MM.1S (cell line): ENCODE measurements at places on chromosomes 12 and 14.
A peak's percentile ranks its signal among the peaks of the same experiment; 100 is the strongest.

DNA sequence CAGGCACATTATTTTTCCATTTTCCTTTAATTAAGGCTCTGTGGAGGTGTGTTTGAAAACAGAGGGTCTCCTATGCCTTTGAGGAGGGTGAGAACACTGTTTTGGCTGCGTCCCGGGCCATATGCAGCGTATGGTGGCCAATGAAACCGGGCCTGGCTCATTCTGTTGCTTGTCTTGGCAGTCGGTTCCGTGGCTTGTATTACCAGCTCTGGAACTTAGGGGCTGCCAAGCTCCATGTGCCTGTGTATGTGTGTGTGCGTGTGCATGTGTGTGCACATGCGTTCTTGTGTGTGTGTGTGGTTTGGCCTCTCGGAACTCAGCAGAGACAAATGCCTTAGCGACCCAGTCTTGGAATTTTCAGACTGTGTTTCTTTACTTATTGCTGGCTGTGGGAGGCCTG lies 2.7 kb downstream of the JDP2 start:
- DNase-seq: no peak

GRCh38 chr14:49461529-49462401 lies 124.4 kb downstream of the RPS29 start:
- peak; percentile 64 for DNase-seq

DNA sequence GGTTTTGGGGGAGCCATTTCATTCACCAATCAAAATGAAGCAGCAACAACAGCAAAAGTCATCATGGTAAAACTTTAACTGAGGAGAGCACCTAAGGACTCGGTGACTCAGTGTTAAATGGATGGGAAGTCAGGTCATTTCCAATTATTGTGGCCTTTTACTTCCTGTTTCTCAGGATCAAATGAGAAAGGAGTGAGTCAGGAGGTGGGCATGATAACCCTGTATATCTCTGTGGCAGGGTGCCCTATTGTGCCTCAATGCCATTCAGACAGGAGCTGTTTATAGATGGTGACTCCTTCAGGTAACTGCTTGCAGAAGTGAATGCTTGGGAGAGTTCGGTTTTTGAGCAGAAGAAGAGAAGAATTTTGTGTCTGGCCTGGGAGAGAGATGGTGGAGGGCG lies 135.5 kb upstream of the CPM start:
- no peak for DNase-seq

DNA sequence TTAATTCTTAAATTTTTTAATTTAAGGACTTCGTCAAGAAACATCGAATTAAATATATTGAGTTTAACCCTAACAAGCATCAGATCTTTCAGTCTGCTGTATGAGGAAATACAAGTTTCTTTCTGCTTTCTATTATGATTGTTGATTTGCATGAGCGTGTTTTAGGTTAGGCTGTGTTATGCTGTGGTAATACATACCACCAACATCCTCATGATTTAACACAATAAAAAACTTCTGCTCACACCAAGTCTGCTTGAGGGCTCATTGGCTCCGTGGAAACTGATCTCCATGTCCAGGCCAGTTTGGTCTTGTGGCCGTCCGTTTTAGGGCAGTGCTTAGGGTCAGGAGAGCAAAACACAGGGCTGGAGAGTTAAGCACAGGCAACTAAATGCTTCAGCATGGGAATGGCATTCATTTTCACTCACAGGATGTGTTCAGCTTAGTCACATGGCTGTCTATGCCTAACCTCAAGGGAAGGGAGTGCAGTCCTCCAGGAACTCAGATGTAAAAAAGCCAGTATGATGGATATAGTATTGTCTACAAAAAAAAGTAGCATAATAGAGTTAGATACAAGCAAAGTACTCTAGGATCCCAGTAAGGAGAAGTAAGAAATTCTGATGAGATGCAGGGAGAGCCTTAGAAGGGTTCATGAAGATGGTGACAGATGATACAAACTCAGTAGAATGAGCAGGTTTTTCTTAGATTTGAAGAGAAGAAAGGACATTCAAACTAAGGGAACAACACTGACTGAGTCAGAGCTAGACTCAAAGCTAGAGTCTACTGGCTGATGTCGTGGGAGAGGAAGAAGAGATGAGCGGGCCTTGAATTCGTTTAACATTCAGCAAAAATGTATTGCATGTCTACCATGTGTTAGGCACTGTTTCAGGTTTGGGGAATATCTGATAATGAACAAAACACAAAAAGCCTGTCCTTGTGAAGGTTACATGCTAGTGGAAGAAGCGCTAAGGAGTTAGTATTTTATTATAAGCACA lies 16.3 kb downstream of the MARK3 start:
- no peak for DNase-seq

DNA sequence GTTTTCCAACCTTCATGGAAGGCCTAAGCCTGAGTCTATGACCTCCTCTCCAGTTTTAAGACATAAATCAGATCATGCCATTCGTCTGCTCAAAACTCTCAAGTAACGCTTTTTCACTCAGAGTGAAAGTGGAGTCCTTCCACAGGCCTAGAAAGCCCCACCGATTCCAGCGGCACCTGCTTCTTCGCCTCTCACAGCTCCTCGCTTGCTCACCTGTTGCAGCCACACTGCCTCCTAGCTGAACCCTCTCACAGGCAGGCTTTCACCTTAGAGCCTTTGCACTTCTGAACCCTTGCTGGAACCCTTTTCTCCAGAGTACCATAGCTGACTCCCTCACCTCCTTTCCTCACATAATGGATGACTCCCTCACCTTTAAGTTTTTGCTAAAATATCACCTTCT lies 301.1 kb downstream of the ZFP36L1 start:
- no peak for DNase-seq

DNA sequence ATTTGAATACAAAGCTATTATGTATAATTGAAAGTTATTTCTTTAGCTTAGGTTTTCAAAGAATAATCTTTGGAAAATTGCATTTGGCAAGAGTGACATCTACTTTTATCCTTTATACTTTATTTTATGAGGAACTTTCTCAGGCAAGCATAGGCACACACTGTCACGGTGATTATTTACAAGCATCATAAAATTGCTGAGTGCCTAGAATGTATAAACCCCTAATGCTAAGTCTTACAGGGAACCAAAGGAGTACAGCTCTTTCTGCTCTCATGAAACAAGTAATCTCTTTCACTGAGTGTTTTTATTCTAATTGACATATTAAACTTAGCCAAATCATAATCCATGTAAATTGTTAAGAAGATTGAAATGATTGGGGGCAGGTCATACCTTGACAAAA lies 154.9 kb downstream of the FSCB start:
- no peak for DNase-seq

DNA sequence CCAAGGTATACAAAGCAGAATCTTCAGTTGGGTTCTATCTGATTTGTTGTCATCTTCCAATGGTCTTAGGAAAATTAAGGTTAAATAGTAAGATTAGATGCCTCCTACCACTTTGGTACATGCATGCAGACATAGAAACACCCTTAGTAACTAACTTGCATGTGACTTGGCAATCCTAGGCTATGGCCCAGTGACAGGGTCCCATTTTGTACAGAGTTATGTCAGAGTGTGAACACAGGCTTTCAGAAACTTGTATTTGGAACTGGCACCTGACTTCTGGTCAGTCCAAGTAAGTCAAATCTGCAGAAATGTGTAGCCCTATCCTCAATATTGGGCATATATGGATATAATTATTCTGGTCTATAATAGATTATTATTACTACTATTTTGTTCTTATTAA lies 53.1 kb downstream of the DAD1 start:
- DNase-seq: no peak

DNA sequence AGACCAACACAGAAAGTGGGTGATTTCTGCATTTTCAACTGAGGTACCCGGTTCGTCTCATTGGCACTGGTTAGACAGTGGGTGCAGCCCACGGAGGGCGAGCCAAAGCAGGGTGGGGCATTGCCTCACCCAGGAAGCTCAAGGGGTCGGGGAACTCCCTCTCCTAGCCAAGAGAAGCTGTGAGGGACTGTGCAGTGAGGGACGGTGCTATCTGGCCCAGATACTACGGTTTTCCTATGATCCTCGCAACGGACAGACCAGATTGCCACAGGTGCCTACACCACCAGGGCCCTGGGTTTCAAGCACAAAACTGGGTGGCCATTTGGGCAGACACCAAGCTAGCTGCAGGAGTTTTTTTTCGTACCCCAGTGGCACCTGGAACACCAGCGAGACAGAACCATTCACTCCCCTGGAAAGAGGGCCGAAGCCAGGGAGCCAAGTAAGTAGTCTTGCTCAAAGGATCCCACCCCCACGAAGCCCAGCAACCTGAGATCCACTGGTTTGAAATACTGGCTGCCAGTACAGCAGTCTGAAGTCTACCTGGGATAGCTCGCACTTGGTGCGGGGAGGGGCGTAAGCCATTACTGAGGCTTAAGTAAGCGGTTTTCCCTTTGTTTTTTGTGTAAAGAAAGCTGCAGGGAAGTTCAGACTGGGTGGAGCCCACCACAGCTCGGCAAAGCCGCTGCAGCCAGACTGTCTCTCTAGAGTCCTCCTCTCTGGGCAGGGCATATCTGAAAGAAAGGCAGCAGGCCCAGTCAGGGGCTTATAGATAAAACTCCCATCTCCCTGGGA lies 25.5 kb upstream of the NAA30 start:
- no peak for DNase-seq

GRCh38 chr12:119835068-119835467 lies 42.1 kb downstream of the CIT start:
- DNase-seq: no peak

DNA sequence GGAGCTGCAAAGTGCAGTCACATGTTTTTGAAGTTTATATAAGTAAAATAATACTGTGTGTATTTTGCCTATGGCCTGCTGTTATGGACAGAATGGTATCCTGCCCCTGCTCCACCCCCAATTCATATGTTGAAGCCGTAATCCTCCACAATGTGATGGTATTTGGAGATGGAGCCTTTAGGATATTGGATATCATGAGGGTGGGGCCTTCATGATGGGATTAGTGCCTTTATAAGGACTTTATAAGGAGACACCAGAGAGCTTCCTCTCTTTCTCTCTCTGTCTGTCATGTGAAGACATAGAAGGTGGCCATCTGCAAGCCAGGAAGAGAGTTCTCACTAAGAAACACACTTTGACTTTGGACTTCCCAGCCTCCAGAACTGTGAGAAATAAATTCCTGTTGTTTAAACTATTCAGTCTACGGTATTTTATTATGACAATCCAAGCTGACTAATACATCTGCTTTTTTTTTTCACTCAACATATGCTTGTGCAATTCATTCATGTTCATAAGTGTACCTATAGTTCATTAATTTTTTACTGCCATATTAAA lies 3.1 kb upstream of the CHPT1 start:
- no peak for DNase-seq

GRCh38 chr14:95221531-95221930 lies 64.2 kb upstream of the DICER1 start:
- no peak for DNase-seq

- DNase-seq: no peak
Measured at GRCh38 chr12:50073206-50073605, 11.9 kb upstream of the SMARCD1 start.

DNA sequence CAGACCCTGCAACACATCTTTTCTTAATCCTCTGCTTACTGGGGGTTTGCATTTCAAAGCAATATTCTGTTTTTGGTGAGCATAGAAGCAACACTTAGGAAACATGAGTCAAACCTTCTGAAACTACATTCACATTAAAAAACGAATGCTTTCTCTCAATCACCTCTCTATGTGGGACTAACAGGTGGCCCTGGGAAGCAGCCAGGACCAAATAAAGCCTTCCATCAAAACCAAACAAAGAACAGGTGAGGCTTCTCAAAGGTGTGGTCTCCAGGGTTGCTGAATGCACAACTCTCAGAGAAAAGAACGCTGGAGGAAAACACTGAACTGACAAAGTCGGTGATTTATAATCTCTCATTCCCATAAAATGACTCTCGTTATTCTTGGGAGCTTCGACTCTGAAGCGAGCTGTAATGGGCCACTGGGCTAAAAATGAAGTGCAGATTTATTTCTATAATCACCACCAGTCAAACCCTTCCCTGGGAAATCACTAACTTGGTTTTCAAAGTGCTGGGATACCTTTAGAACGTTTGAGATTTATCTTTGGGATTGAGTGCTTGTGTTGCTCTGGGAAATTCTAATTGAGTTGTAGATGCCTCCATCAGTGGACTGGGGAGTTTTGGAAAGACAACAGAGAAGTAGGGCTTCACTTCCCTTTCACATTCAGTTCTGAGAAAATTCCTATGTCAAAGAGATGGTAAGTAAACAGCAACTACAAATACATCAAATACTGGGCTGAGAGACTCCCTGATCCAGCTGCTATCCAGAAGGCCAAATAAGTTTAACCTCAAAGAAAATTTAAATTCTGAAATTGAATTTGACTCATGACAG lies 262.0 kb upstream of the TMPO start:
- DNase-seq: no peak

- no peak for DNase-seq
Measured at GRCh38 chr14:98014851-98015615, 1217.9 kb downstream of the VRK1 start.

DNA sequence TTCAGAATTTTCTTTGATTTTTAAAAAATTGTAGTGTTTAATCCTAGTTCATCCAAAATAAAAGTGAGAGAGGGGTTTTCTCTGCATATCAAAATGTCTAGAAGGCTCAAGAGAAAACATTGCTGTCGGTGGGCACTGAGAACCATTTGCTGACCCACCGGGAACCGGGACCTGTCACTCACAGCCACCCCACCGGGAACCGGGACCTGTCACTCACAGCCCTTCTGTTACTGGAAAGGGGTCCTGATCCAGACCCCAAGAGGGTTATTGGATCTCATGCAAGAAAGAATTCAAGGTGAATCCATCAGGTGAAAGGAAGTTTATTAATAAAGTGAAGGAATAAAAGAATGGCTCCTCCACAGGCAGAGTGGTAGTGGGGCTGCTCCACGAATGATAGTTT lies 106.0 kb upstream of the SFSWAP start:
- no peak for DNase-seq

DNA sequence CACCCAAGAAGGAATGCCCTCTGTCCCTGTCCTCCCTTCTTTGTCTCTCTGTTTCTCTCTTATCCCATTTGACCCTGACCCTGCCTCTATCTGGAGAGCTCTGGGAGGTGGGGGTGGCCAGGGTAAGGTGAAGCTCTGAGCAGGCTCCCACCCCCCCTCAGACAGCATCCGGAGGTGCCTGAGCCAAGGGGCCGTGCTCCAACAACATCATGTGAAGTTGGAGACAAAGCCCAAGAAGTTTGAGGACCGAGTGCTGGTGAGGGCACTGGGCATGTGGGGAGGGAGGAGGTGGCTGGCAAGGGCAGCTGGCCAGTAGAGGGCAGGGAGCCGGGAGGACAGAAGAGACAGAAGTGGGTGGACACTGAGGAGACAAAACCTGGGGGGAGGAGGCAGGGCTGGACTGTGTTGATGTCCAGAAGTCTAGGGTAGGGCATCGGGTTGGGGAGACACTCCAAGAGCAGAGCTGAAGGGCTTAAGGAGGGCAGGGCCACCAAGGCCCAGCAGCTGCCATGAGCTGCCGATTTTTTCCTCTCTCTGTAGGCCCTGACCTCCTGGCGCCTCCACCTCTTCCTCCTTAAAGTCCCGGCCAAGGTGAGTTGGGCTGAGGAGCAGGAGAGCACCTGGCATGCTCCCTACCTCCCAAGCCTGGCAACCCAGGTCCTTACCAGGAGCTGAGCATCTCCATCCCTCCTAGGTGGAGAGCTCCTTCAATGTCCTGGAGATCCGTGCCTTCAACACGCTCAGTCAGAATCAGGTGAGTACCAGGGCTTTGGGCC lies 1.9 kb downstream of the CARMIL3 start:
- DNase-seq: no peak
